ENCODE measurements at places on chromosomes 5 and 9.

- DNase-seq: no peak
Observed at GRCh38 chr9:19199012-19199411, 31.5 kb upstream of the DENND4C start.

GRCh38 chr5:67372887-67373286 is 176.3 kb upstream of the CD180 start:
- DNase-seq: no peak

- no peak for DNase-seq
Observed at GRCh38 chr5:147927901-147928300, 21.6 kb upstream of the C5orf46 start.

- DNase-seq: no peak
Observed at GRCh38 chr5:107277485-107278125, 393.1 kb downstream of the EFNA5 start.

DNA sequence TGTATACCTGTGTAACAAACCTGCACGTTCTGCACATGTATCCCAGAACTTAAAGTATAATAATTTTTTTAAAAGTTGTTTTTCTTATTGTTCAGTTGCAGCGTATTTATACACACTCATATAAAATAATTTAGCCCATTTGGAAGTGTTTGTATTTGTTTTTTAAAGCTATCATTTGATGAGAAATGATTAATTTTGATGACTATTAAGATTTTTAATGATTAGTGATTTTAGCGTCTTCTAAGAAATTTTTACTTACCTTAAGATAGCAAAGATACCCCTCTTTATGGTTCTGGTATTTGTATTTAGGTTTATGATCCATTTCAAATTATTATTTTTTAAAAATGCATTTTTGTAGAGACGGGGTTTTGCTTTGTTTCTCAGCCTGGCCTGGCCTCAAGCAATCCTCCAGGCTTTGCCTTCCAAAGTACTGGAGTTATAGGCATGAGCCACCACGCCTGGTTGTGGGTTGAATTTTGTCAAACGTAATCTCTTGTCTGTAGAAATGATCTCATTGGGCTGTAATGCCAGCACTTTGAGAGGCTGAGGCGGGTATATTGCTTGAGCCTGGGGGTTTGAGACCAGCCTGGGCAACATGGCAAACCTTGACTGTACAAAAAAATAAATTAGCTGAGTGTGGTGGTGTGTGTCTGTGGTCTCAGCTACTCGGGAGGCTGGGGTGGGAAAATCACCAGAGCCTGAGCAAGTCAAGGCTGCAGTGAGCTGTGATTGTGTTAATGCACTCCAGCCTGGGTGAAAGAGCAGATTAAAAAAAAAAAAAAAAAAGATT is 26.9 kb downstream of the CSNK1G3 start:
- DNase-seq: no peak

DNA sequence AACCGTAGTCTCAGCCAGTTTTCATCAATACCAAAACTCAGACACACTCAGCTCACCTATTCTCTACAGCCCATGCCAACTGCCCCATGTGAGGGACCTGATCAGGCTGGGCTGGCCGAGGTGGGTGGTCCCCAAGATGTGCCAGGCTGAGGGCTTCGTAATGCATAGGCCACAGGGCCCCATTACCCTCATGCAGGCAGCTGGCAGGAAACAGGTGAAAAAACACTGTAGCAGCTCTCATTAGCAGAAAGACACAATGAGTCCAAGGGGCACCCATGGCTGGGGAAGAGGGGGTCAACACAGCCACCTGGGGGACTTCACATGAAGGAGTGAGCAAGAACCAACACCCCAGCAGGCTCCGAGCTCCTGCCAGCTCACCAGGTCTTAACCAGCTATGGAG is 8.2 kb downstream of the IPPK start:
- no peak for DNase-seq

DNA sequence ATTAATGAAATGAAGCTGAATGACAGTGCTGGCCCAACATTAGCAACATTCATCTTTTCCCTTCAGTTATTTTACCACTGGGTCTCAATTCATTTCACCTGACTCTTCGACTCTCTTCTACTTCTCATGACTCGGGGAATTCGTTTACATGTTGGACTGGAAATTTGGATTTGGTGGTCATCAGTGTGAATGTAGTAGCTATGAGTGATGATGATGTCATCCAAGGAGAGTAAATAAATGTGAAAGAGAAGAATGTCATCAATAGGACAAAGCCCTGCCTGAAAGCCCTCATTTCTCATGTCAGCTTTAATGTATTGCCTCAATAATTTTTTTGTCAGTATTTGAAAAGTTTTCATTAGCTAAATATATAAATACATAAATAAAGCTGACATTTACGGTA is 21.9 kb upstream of the CFAP95 start:
- DNase-seq: no peak
